ENCODE measurements at places on chromosomes 7 and 10. TPM values are rescaled to one million over a fixed set of nuclear protein-coding genes. Genes with fewer than 3 reads are reported as not detected.
A peak's percentile ranks its signal among the peaks of the same experiment; 100 is the strongest.

Gene GPR15LG
- not detected for total RNA-seq

GRCh38 chr10:3877211-3878000 lies 92.4 kb upstream of the KLF6 start:
- DNase-seq: no peak

GRCh38 chr7:45238806-45239205 lies 81.2 kb downstream of the RAMP3 start:
- DNase-seq: no peak

GRCh38 chr7:2109936-2110609 lies 122.7 kb downstream of the MAD1L1 start:
- DNase-seq: no peak

DNA sequence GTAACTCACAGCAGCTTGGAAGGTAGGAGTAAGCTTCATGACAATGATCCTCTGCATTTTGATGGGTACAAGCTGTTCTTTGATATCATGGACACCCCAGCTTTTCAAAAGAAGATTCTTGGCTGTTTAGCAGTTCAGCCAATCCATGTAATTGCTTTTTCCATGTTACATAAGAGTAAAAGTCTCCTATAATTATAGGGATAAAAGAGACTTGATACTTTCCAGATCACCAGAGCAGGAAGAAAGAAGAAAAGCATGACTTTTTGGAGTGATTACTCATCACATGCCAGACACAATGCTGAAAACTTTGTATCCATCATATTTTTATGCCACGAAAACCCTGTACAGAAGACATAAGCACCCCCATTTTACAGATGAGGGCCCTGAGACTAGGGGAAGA lies 1049.7 kb downstream of the NRG3 start:
- no peak for DNase-seq

- DNase-seq: peak; percentile 73
These were observed 41.9 kb downstream of the ENO4 start for GRCh38 chr10:116891208-116891607.

DNA sequence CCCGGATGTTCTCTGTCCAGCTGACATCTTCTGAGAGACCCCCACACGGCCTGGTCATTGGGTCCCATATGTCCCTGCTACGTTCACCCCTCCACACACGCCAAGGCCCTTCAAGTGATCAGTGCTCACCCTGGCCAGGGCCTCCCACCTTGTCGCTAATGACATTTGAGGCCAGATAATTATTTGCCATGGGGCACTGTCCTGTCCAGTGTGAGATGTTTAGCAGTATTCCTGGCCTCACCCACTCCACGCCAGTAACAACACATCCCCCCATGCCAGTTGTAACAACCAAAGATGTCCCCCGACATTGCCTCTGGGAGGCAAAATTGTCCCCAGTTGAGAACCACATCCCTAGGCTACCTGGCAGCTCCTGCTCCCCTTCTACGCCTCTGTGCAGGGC lies 49.9 kb upstream of the NANOS1 start:
- no peak for DNase-seq

- no peak for DNase-seq
These were observed 35.8 kb downstream of the NSUN6 start for GRCh38 chr10:18615618-18616017.

GRCh38 chr10:59393349-59393748 lies 31.0 kb upstream of the FAM13C start:
- DNase-seq: no peak

DNA sequence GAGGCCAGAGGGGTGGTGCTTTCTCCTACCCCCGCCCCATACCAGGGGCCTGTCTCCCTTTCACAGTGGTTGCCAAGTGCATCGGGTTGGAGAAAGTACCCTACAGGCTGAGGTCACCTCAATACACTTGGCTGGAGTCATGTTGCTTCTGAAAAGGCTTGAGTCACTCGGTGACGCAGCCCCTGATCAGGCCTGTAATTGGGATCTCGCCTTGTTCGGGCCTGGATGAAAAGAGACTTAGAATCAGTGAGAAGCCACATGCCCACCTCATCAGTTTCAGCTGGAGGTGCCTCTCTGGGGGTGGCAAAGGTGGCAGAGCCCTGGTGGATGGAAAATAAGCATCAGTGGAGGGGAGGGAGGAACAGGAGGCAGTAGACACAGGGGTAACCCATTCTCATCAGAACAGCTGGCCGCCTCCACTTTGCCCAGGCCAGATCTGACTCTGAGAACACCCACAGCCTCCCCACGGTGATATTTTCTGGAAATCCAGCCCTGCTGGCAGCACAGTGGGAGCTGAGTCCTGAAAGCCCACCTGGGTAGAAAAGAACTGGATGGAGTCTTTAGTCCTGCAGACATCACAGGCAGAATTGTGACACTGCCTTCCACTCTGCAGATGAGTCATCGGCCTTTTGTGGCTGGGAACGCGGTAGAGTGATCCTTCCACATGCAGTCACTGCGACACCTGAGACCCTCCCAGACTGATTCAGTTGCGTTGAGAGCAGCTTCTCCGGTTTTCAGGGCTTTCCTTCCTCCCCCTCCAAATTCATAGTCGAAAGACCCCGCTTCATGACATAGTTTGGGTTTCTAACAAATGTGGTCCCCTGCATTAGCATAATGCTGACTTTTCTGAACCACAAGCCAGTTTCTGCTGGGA lies 108.0 kb downstream of the GRK5 start:
- DNase-seq: no peak

DNA sequence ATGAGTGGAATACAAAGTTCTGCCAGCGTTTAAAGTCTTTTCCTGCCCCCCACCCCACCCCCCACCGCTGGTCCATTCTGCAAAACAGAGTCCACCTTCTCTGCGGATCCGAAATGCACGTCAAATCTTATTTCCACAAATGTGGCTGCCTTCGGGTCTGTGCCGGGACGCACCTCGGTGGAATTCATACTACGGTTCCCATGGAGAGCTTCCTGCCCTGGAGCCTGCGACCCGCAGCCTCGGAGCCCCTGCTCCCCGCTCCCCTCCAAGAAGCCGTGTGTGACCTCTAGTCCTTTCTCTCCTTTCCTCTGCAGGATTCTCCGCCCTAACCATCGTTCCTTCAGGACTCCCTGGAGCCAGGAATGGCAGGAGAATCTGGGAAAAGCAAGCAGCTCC lies 12.5 kb upstream of the CALML5 start:
- DNase-seq: no peak

GRCh38 chr7:135151533-135151932 lies 3.7 kb downstream of the TMEM140 start:
- no peak for DNase-seq

GRCh38 chr7:66099551-66100407 lies 14.9 kb upstream of the CRCP start:
- DNase-seq: peak; percentile 31

Gene BTBD16
- 0.37 TPM for total RNA-seq

Gene MARCHF5
- total RNA-seq: 18.6 TPM

DNA sequence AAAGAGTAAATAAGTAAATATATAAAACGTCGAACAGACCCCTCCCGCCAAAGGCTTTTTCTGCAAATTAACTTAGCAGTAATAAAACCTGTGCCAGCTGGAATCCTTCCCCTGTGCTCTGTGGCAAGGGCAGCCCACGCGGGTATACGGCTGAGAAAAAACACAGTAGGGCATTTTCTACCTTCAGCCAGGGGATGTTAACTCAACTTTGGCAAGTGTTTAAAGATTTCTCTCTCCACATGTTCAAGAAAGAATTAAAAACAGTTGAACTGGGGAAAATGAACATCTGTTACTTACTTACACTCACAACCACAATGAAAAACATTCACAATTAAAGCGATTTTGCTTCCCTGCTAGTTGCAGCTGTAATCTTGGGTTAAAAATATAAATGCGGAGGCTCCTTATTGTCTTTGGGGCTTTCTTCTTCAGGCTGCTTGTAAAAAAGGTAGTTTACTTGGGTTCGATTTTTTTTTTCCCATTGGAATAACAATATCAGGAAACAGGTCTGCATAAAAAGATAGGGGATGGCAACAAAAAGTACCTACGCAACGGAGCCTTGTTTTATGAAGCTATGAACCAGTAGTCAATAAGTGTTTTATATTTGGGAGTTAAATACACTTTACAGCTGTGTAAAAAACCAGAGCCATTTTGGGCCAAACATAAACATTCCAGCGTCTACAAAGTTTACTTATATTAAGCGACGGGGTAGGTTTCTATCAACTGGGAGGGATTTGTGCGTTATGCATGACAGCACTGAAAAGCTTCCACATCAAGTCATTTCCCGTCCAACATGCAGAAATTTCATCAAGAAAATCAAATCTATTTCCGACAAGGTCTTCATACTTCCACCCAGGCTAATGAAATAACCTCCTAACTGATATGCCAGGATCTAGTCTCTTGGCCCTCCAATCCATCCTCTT lies 132.7 kb downstream of the TAX1BP1 start:
- no peak for DNase-seq

DNA sequence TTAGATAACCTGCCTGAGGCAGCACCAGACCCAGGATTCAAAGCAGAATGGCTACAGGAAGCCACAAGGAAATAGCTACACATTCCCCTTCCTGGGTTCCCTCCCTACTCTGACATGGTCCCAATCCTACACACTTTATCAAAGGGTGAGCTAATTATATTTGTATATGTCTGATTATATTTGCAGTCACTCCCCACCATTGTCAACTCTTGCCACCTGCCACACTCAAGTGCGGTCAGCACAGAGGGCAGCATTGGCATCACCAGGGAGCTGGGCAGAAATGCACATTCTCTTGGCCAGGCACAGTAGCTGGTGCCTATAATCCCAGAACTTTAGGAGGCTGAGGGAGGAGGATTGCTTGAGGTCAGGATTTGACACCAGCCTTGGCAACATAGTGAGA lies 114.1 kb upstream of the PDLIM1 start:
- DNase-seq: no peak

Gene PRLHR
- total RNA-seq: not detected

Gene GNG11
- total RNA-seq: 23.9 TPM
